ENCODE measurements at places on chromosomes 3 and 15.

DNA sequence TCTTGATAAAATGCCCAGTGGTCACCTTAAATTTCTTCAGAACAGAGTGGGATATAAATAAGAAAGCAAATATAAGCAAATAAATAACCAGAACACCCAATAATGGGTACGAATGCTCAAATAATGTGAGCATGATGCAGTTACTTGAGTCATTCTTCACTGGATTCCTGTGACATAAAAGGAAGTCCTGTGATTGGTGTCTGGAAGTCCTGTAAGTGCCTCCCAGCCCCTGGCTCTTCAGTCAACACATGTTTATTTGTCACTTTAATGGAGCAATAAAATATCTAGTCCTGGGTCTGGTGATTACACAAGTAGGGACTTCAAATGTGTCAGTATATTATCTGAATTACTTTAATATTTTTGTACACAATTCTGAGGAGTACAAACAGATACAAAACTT, 30.4 kb downstream of the TMEM212 start:
- no peak for DNase-seq

- peak; percentile 78 for DNase-seq
Observed at GRCh38 chr15:45200799-45201556, 13.2 kb upstream of the SHF start.

GRCh38 chr3:111662907-111663306, 67.8 kb upstream of the ZBED2 start:
- DNase-seq, result no peak

GRCh38 chr3:119279584-119280243, 14.5 kb upstream of the ARHGAP31 start:
- DNase-seq, result no peak

- DNase-seq, result no peak
Observed at GRCh38 chr15:59406446-59406845, 31.5 kb upstream of the FAM81A start.

- no peak for DNase-seq
Observed at GRCh38 chr3:37625690-37626360, 235.9 kb upstream of the CTDSPL start.

DNA sequence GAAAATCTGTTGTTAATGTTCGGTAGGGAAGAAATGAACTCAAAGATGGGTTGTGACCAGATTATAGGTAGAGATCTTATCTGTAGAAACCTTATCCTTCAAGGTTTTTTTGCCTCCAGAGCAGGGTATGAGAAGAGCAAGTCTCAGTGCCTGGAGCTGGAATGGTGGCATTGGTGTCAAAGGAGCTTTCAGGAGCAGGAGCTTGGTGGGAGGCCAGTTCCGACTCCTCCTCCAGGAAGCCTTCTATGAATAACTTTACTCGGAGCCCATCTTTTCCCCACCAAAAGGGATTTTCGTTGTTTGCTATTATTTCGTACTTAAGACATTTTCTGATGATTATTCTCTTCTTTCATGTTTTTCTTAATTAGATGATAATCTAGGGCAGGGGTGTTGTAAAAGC, 91.8 kb downstream of the GHSR start:
- no peak for DNase-seq

DNA sequence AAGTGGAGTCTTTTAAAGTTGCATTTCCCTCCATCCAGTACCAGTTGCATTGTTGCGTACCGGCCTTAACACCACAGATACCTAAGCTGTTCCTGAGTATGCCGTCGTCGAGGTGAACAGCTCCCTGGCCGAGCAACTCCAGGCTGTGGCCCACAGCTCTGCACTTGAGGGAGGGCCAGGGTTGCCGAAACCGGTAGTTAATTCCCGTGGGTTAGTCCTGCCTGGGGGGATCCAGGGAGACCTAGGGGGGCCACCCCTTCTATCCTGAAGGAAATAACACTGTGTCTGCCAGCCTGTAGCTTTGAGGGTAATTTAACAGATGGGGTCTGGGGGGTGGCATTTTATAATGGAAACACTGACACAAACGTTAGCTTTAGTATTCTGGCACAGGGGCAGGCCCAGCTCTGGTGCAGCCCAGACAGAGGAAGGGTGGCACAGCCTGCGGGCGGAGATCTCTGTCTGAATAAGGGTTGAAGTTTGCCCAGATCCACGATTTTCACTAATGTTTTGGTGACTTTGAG, 60.8 kb downstream of the RGMA start:
- no peak for DNase-seq

DNA sequence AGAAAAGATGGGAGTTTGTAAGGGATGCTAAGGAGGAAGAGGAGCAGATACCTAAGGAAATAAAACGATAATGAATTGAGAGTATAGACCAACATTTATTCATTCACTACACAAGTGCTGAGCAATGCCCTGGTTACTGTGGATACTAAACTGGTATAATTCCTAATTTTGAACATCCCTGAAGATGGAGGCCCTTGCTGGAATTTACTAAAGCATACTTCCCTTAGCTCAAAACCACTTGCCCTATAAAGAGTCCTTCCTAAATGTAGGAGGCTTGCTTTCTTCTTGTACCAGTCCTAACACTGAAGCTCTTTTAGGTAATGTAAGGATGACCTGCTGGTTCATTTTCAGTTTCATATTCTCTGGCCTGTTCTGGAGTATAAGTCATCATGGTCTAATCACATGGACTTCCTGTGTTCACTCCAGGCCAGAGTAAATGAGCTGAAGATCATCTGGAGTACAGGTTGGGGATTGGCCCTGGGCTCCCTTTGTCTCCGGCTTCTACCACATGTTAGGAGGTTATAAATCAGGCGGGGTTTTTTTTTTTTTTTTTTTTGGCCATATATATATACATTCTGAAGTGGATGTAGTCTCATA, 40.1 kb upstream of the MTMR10 start:
- no peak for DNase-seq

DNA sequence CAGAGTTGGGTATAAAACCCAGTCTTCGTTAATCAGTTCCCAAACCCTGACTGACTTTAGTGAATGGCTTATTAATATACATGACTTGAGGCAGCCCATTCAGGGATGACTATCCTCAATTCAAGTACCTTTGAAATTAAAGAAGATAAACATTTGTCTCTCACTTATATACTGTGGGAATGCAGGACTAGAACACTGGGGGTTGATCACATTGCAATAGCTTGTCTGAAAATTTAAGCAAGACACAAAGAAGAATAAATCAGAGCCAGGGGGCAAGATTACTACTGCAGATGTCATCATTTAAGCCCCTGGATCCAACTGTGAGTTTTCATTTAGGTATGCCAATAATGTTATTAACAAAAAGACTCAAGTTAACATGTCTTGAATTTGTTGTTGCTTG, 647.7 kb downstream of the ZPLD1 start:
- no peak for DNase-seq

DNA sequence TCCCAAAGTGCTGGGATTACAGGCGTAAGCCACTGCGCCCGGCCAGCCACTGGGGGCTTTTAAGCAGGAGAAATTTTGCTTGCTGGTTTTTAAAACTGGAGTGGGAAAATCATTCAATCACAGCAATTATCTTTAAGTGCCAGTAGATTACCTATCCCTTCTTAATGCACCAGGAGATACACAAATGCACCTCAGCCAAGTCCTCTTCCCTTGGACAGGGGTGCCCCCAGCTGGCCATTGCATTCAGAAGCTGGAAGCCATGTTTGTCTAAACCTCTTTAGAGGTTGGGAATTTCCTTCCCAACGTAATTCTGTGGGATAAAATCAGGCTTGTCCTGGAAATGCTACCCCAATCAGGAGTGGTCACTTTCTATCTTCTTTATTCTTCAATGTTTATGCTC, 26.6 kb downstream of the MIX23 start:
- DNase-seq, result peak; percentile 7

- DNase-seq, result no peak
Observed at GRCh38 chr15:58852347-58852746, 81.1 kb downstream of the SLTM start.

GRCh38 chr15:53116169-53116568, 326.0 kb upstream of the ONECUT1 start:
- no peak for DNase-seq

GRCh38 chr3:11548721-11549131, 95.0 kb downstream of the VGLL4 start:
- no peak for DNase-seq

GRCh38 chr15:98845138-98845884, 162.3 kb downstream of the PGPEP1L start:
- DNase-seq, result no peak
